ENCODE measurements at places on chromosomes 3 and 15.
A peak's percentile ranks its signal among the peaks of the same experiment; 100 is the strongest.

GRCh38 chr3:49785565-49786356 lies 581 bp downstream of the IP6K1 start:
- peak; percentile 31 for DNase-seq

- DNase-seq, result no peak
Observed at GRCh38 chr3:104907507-104907906, 459.2 kb upstream of the ALCAM start.

DNA sequence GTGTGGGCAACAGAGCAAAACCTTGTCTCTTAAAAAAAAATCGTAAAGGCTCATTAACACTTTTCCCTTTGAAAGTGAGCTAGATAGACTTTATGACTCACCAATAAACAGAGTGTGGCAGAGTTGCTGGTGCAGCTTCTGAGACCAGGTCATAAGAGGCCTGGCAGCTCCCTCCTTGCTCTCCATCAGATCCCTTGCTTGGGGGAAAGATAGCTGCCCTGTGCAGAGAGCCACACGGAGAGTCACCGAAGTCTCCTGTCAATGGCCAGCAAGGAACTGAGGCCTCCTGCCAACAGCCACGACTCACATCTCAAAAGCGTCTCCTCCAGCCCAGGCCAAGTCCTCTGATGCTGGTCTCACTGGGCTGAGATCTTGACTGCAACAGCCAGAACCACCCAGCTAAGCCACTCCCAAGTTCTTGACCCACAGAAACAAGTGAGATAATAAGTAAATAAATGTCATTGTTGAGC lies 8.7 kb upstream of the GP9 start:
- DNase-seq, result no peak

- no peak for DNase-seq
Observed at GRCh38 chr3:109644332-109644731, 307.0 kb upstream of the DPPA4 start.

DNA sequence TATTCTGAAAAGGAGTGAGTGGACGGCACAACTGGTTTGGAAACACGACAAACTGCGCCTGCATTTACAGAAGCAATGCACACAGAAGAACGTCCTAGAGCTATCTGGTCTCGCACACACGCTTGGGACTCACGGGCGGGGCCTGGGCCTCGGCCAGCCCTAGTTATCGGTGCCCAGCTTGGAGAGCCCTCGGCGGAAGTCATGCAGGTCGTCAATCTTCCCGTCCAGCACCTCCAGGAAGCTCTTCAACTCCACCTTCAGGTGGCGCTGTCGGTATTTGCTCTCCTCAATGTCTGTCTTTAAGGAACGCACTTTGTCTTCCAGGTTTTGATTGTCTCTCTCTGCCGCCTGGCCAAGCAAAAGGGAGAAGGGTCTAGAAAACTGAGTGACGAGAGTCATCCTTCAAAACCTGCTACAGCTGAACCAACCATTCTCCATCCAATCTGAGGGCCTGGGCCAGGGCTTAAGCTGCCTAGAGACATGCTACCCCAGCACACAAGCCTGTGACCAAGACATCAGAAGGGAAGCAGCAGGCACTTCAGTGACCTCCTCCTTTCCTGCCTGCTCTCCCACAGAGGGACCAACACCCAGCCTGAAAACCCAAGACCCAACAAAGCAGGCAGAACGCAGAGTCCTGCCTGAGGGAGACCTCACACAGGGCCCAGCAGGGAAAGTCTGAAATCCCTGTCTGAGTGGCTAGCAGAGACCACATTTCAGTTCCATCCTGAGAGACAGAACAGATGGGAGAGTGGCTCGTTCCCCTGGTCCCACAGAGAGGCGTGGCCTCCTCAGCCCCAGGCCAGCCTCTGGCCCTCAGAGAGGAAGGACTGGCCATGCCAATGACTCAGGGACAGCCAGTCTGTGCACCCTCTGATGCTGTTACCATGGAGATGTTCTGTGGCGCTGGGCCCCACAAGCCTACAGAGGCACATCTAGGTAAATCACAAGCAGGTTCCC lies 40.4 kb downstream of the WHAMM start:
- peak; percentile 75 for DNase-seq

DNA sequence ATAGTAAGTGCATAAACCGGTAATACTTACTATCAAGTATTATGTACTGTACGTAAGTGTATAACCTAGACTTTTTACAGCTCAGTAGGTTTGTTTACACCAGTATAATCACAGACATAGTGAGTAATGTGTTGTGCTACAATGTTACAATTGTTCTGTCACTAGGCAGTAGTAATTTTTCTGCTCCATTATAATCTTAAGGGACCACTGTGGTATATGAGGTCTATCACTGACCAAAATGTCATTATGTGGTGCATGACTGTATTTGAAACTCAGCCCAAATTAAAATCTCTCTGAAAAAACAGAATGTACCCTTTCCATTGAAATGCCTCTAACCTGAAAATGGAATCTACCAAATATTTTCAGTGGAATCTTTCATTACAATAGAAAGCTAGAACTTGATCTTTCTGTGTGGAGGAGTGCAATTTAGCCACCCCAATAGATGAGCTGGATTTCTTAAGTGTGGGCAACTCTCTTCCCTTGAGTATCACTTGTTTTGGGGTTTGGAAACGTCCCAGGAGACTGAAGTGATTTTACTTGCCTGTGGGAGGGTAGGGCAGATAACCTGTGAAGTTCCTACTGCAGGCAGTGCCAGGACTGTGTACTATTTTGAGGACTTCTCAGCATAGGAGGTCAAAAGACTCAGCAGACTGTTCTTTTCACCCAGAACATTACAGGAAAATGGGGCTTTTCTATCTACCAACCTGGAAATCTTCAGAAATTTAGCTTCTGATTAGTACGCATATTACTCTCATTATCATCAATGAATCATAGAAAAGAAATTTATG lies 50.9 kb downstream of the FAM98B start:
- no peak for DNase-seq

DNA sequence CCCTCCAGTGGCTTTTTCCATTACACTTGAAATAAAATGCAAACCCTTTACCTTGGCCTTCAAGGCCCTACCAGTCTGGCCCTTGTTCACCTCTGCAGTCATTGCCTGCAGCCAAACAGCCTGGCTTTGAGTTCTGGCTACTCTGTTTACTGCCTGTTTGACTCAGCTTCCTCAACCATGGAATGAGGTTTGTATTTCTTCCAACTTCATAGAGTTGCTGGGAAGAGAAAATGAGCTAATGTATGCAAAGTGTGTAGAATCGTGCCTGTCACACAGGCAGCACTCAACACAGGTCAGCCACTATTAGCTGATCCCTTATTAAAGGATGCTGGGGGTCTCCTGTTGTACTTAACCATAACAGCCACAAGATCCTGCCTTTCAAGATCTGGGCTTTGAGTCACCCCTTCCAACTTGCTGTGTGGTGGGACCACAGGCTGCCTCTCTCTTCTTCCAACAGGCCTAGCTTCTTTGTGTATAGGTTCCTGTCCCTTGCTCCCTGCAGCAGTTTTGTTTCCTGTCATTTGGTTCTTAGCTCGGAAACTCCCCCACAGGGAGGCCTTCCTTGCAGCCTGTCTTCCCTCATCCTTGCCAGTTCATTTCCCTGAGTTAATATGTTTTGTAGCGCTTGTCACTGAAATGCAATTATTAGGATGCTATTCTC lies 6.4 kb downstream of the MED12L start:
- no peak for DNase-seq

- DNase-seq, result no peak
Observed at GRCh38 chr15:41983621-41984571, 11.5 kb upstream of the EHD4 start.

GRCh38 chr3:36704280-36704679 lies 60.1 kb downstream of the DCLK3 start:
- DNase-seq, result no peak

DNA sequence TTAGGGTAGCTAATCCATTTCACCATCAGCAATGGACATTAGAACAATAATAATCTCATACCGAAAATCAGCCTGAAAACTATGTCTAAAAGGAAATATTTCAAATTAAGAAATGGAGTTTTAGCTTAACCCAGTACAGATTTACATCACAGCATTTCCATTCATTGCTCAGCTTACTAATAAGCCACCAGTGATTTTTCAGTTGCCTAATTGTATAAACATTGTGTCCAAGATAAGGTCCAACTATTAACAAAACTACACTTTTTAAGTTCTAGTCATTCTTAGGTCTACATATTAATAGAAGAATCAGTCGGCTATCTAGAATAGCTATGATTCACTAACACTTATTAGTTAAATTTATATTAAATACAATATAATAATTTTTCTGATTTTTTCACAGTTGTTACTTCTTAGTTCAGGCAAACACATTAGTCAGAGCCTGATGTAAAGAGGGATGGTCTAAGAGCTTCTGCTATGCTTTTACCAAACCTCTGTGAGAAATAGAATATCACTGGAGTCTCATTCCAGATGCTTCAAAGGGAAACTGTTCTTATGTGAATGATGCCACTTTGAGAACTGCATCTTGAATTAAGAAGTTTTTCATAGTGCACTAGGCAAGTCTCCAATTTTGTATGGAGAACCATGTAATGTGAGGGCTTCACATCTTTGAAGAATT lies 74.1 kb downstream of the CMSS1 start:
- DNase-seq, result no peak

- DNase-seq, result no peak
Observed at GRCh38 chr3:45781271-45781670, 15.1 kb downstream of the SLC6A20 start.

DNA sequence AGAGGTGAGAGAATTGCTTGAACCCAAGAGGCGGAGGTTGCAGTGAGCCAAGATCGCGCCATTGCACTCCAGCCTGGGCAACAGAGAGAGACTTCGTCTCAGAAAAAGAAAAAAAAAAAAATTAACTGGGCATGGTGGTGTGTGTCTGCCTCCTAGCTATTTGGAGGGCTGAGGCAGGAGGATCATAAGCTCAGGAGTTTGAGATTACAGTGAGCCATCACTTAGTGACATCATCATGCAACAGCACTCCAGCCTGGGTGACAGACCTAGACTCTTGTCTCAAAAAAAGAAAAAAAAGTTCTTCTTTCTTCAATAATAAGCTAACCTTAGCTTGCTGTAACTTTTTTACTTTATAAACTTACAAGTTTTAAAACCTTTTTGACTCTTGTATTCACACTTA lies 99.8 kb downstream of the SLMAP start:
- no peak for DNase-seq

DNA sequence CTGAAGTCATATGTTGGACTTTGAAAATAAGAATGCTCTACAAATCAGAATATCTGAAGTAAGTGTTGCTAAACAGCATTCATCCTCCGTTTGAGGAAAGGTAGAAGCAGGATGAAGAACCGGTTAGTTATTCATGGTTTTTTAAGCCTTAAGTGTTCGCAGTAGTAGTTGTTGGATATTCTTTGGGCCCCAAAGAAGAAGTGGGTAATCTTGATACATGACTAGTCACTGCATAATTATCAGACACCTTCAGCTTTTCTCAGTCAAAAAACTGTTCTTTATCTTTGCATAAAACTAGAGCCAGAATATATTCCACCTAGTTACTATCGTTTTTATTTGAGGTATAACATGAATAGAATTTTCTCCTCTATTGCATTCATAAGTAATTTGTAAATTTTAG lies 13.8 kb downstream of the RAB5A start:
- DNase-seq, result no peak

DNA sequence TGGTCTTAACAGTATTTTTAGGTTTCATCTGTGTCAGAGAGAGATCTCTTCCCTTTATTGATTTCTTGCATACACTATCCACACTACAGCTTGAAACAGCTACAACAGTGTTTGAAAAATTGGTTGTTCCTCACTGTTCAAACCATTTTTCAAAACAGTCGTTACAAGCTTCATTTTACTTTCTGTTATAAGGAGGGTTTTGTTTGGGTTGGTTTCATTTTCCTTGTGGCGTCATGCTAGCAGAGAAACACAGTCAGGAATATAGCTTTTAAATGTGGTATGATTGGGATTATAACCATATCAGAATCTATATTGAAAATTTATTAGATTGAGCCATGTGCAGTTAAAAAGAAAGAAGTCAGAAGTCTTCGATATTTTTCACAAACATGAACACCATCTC lies 400.6 kb downstream of the ZBTB20 start:
- no peak for DNase-seq

- no peak for DNase-seq
Observed at GRCh38 chr15:78341057-78341987, 1.2 kb downstream of the CRABP1 start.

- DNase-seq, result no peak
Observed at GRCh38 chr15:29678504-29679034, 143.7 kb downstream of the TJP1 start.

- DNase-seq, result peak; percentile 50
Observed at GRCh38 chr3:190059242-190059590, 61.5 kb downstream of the P3H2 start.

DNA sequence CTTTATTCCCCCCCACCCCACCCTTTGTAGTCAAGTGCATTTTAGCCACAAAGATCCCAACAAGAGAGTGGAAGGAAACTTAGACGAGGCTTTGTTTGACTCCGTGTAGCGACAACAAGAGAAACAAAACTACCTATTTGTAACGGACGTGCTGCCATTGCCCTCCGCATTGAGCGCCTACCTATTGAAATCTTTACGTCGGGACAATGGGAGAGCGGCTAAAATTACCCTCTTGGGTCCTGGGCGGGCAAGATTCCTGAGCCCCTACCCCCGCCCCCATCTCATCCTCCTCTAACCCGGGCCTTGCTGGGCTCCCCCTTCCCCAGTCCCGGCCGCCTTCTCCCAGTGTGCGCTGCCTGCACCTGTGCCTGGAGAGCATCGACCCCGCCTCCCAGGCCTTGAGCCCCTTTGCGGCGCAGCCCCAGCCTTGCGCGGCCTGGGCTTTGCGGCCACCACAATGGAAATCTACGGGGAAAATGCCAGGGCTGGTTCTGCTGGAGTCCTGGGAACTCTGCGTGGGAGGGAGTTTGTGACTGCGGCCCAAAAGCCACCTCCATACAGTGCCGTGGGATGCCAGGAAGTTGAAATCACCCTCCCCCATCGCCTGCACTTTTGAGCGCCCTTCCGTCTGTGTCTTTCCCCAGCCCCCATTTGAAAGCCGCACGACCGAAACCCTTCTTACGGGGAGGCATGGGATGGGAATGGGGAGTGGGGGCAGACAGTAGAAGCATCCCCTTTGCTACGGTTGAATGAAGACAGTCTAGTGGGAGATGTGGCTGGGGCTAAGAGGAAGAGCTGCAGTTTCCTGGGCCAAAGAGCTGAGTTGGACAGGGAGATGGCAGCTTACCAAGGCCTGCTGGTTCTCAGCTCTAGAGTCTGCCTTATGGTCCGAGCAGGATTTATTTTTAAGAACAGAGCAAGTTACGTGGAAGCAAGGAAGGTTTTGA lies 1.1 kb upstream of the SOX2 start:
- no peak for DNase-seq

DNA sequence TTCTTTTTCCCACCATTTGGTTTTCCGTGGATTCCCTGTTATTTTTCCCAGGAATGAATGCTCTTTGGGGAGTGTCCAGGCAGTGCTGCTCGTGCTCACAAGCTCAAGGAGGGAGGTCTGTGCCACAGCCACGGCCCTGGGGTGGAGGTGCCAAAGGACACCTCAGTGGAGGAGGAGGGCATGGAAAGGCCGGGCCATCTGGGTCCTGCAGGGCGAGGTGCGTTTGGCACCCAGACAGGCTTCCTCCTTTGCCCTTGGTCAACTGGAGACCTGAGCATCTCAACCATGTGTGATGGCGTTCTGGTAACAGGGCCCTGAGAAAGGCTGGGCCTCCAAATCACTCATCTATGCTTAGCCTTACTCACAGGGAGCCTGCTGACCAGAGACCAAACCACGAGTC lies 25.4 kb downstream of the KY start:
- DNase-seq, result no peak

All from SJCRH30 (cell line).